Bronchial epithelial cell (primary cell): ENCODE measurements at places on chromosomes 2 and 18.
A peak's percentile ranks its signal among the peaks of the same experiment; 100 is the strongest.

- DNase-seq, result no peak
Observed at GRCh38 chr2:106953236-106953635, 67.3 kb upstream of the ST6GAL2 start.

- DNase-seq, result no peak
Observed at GRCh38 chr2:160367887-160368286, 125.7 kb downstream of the RBMS1 start.

DNA sequence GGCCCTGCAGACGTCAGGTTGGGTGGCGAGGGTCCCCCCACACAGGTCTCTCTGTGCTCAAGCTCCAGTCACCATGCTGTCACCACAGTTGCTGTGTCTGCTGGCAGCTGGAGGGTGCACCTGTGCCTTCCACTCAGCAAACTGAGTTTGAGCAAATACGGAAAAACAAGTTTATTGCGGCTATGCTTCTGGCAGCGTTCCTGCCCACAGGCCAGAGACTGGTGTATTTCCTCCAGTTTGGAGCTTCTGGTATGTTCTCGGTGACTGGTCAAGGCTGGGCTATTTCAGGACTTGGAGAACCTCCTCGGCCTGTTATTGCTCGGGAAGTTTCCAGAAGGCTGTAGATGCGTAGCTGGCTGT, 132.6 kb downstream of the SEPTIN10 start:
- DNase-seq, result no peak

- no peak for DNase-seq
Observed at GRCh38 chr18:5444847-5445246, 99.0 kb downstream of the EPB41L3 start.

GRCh38 chr2:171341394-171342066, 92.3 kb downstream of the METTL8 start:
- no peak for DNase-seq

DNA sequence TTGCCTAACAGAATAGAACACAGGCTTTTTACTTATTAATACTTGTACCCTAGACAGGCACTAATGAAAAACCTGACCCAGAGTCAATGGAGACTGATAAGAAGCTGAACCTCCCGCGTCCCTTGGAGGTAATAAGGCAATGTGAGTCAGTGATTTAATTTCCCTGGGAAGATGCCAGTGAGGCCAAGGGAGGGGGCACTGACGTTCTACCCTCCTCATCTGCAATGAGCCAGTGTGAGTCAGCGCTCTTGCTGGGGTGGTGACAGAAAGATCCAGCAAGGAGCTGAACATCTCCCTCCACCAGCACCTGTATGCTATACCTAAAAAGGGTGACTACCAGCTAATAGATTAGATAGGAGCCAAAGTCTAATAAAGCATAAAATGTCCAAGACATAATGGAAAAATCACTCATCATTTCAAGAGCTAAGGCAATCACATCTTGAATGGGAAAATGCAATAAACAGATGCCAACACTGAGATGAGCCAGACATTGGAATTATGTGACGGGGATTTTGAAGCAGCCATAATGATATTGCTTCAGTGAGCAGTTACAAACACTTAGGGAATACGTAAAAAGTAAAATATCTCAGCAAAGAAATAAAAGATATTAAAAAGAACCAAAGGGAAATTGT, 116.9 kb downstream of the TPGS2 start:
- peak; percentile 94 for DNase-seq

- no peak for DNase-seq
Observed at GRCh38 chr2:231392431-231393148, 2.9 kb upstream of the B3GNT7 start.

DNA sequence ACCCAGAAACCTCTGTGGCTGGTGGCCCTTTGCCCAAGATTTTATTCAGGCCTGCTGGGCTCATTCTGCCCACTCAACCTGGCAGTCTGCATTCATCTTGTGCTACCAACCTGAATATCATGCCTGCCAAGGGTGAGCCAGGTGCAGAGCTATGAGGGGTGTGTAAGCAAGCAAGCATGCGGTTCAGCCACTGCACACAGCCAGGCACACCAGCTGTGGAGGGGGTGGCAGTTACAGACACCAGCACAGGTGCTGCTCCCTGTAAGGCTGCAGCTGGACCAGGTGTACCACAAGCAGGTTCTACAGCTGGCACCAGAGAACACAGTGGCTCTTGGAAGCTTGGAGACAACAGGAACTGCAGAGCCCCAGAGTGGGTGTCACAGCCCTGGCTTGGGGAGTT, 633.2 kb downstream of the FBXO15 start:
- DNase-seq, result no peak

DNA sequence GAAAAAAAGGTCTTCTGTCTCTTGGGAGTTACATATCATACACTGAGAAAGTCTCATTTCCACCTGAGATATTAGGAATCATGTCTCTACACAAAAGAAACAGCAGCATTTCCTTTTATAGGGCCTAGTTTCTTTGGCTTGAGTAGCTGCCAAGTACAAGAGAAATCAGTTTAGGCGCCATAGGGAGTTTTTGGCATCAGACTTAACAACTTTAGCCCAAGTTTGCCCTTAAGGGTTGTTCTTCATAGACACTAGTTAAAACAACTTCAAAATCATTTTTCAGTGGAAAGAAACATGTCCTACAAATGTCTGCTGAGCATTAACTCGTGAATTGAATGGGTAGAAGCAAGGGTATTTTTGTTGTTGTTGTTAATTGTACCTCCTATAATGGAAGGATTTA, 587.0 kb upstream of the DSEL start:
- DNase-seq, result no peak

- no peak for DNase-seq
Observed at GRCh38 chr18:68705119-68705518, 9.8 kb downstream of the TMX3 start.
